ENCODE measurements at places on chromosomes 12 and 14.

- DNase-seq: no peak
Measured at GRCh38 chr12:106227641-106228319, 20.0 kb downstream of the CKAP4 start.

GRCh38 chr14:24389226-24389848, 9.5 kb upstream of the NYNRIN start:
- no peak for DNase-seq

DNA sequence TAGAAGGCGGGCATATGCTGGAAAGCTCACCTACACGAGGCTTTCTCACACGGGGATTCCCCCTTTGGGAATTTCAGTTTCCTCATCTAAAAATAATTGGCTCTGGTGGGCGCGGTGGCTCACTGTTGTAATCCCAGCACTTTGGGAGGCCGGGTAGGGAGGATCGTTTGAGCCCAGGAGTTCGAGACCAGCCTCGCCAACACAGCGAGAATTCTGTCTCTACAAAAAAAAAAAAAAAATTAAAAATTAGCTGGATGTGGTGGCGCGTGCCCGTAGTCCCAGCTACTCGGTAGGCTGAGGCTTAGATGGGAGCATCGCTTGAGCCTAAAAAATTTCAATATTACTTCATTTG, 400 bp upstream of the NDUFA12 start:
- DNase-seq: no peak

DNA sequence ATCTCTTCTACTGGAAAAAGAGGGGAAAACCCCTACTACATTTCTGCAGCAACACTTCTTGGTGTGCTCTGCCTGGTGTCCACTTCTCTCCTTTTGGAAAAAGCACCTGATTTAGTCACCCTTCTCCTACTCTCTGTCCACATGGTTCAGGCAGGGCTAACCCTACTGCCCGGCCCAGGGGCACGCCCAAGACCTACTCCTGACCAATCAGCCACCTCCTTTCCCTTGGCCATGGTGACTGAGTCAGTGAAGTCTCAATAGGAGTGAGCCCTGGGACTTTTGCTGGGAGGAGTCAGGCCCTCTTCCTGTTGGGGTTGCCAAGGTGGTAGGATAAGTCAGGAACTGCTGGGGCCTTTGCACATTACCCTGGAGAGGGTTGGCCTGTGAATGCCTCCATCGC, 52.5 kb upstream of the MYL2 start:
- DNase-seq: no peak

GRCh38 chr14:76866456-76866855, 40.2 kb downstream of the LRRC74A start:
- DNase-seq: no peak

GRCh38 chr14:61193476-61193875, 87.7 kb downstream of the TMEM30B start:
- no peak for DNase-seq

DNA sequence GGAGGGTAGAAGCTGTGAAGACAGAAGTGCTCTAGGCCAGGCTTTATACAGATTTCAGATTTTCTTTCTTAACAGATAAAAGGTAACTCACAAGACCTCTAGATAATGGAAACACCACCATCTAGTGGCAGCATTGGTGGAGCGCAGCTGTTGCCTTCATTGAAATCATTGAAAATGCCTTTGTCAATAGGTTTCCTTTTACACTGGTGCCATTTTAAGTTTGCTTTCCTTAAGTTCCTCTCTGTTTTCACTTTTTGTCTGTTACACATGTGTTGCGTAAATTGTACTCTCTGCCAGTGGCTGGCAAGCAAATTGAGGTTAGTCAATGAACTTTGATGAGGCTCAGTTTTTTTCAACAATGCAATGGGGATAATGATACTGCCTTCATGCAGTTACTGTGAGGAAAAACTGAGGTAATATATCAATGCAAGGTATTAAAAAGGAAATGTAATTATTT, 31.1 kb downstream of the ALDH1L2 start:
- no peak for DNase-seq

- no peak for DNase-seq
Measured at GRCh38 chr14:34766606-34767005, 52.2 kb upstream of the CFL2 start.

DNA sequence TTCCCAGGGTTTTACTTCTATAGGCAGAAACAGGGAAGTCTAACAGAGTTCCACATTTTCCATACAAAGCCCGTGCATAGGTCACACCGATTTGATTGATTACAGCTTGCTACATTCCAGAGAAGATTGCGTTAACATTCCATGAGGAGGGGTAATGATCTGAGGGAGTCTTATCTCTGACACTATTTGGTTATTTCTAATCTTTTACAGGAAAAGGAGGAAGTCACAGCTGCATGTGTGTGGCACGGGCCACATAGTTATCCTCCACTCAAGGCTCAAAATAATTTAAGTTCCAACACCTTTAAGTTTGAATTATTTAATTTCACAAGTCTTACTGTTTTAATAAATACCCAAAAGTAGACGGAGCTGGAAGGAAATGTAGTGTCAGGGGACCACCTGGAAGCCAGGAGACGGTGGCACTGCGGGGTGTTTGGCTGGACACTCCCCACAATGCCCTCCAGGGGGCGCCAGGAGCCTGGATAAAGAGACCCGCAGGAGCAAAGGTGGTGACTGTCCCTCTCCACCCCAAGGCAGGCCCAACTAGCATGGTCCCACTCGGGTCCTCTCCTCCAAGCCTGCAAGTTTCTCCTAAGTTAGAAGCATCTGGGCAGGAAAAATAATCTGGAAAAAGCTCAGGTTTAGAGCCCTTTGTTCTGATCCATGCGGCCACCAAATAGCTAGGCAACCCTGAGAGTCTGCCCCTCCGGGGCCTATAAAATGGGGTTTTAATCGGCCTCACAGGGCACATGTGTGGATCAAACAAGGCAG, 20.2 kb downstream of the KRT8 start:
- DNase-seq: no peak

GRCh38 chr12:131592972-131593371, 117.9 kb upstream of the SFSWAP start:
- no peak for DNase-seq

- DNase-seq: no peak
Measured at GRCh38 chr14:55532645-55533344, 47.2 kb upstream of the KTN1 start.

GRCh38 chr12:119699199-119699760, 31.3 kb downstream of the PRKAB1 start:
- DNase-seq: no peak

DNA sequence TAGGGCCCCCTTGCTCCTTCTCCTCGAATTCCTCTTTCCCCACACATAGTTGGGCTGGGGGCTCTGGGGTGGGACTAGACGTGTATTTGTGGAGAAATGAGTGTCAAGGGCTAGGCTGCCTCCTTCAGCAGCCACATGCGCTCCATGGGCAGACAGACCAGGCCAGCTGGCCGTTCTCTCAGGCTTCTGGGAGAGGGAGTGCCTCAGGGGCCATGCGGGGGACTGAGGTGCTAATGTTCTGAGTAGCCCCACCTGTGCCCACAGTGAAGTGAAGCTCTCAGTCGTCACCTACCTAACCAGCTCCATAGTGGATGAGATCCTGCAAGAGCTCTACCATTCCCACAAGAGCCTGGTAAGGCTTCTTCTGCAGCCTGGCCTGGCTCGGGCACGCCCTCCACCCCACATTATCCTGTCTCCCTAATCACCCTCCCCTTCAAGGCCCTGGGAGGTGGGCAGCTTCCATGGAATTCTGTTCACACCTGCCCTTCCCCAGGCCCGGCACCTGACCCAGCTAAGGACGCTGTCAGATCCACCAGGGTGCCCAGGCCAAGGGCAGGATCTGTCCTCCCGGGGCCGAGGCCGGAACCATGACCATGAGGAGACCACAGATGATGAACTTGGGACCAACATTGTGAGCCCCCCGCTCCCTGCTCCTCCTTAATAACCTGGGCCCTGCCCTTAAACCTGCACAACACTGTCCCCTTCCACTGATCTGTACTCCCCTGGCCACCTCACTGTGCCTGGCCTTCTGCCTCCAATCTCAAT, 9.0 kb upstream of the CPNE6 start:
- no peak for DNase-seq

DNA sequence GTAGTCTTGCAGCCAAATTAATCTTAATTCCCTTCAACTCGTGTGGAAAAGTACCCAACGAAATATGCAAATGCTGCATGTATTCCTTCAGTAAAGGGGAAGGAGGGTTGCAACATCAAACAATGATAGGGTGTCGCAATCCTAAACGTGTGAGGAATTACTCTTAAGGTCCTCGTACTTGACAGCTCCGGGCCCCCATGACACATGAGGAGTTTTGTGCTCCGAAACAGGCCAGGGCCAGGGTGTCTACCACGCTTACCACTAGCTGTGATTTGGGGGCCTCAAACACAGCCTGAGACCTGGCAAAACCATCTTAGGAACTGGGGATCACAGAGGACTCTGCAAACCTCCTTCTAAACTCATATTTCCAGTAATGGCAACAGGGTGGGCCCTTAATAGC, 20.4 kb downstream of the FOS start:
- no peak for DNase-seq

DNA sequence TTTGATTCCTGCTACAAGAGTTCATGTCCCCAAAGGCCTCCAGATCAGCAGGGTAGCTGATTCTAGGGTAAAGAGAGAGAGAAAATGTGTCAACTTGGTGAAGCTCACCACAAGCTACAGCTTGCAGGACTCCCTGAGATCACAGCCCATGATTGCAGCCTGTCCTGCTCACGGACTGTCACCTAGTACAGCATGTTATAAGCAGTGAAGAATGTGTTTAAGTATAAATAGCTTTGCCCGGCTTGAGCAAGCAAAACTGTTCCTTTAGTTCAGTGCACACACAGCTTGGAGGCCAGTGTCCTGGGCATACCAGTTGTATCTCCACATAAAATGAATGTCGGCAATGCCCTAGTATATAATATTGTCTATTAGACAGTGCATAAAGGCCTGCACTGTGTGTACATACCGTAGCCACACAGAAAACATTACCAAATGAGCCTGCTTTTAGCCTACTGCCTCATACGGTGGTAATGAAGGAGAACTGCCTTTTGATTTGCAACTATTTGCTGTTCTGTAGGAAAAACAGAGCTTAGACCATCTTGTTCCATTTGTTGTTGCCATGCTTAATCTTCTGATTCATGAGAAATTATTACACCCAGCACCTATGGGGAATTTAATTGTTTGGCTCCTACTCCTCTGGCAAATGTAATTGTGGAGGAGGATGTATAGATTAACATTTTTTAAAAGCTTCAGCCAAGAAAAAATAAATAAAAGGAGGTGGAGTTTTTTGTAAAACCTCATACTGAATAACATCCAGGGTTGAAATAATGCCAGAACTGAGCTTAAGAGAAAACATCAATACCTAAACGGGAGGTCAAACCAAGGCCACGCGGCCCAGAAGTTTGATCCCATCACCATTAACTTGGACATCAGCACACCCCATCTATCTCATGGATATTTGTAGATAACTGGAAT, 108.1 kb upstream of the G2E3 start:
- DNase-seq: peak; percentile 49

DNA sequence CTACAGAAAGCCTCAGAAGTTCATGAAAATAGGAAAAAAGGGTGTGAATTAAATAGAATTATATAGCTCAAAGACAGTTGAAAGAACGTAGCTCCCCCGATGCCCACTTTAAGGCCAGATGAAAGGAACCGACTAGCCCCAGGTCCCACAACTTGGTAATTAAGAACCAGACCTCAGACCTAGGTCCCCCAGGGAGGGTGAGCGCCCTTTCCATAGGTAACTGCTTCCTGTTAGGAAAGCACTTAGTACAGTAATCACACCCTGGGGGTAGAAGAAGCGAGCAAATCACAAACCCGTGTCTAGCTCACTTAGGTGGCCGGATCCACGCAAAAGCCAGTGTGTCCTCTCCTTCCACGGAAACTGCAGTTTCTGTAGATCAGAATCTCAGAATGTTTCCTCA, 77.1 kb downstream of the PLXNC1 start:
- DNase-seq: no peak

- peak; percentile 100 for DNase-seq
Measured at GRCh38 chr14:68232300-68233055, 412.9 kb downstream of the RAD51B start.

DNA sequence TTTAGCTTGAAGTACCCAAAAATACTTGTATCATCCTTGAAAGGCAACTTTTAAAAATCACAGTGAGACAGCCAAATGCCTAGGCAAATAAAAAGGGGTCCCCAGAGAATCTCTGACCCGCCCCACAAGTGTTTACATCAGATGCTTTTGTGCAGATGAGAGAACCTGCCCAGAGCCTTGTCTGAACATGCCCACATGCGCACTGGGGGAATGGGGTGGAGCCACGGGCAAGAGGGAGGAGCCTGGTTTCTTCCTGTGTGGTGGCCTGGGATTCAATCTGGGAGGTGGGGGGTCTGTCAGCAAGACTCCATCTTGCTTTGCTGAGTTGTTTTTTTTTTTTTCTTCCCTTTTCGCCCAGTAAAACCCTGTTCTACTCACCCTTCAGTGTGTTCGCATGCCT, 381.7 kb upstream of the CCDC196 start:
- no peak for DNase-seq

DNA sequence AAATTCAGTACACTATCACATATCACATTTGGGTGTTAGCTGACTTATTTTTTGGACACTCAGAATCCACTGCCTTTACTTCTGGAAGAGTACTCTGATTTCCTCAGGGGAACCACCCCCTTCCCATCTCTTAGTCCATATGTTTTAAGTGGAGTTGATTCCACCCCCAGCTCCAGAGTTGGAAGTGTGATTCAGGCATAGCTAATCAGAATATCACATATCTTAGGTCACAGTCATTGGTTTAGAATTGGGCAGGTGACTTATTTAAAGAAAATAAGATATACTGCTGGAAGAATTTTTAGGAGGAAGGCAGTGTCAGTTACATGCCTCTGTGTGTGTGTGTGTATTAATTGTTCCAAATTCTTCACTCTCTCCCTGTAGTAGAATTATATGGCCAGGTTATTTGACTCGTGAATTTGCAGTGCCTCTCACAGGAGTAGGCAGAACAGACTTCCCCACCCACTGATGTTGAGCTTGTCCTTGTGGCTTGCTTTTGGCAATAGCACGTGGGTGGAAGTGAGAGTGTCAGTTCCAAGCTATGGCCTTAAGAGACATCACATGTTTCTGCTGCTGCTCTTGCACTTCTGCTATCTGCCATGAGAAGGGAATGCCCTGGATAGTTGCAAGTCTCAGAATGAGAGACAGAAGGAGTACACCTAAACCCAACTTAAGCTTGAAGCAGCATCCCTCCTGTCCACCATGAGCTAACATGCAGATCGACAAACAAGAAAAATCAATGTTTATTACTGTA, 6.4 kb upstream of the GAS2L3 start:
- no peak for DNase-seq

- DNase-seq: no peak
Measured at GRCh38 chr12:54036620-54037359, 3.9 kb downstream of the HOXC5 start.

DNA sequence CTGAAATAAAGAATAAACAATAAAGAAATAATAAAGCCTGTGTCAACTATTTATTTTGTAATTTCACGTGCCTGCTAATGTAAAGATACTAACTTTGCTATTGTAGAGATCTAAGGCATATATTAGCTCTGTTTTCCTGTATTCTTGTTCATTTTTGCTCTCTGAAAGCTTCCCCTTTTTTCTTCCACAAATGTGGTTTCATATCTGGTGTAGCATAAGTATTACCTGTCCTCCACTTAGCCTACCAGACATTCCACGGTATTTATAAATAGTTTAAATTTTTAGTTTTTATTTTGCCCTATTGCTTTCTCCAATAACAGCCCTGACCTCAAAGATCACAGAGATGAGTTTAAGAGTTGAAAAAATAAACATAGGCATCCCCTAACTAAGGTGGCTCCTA, 92.6 kb upstream of the ATP2B1 start:
- no peak for DNase-seq

GRCh38 chr14:31927348-31927832, 149.7 kb upstream of the ARHGAP5 start:
- peak; percentile 87 for DNase-seq
